Gastroesophageal sphincter (tissue), 4 donors: ENCODE measurements at places on chromosomes 2 and 18.

DNA sequence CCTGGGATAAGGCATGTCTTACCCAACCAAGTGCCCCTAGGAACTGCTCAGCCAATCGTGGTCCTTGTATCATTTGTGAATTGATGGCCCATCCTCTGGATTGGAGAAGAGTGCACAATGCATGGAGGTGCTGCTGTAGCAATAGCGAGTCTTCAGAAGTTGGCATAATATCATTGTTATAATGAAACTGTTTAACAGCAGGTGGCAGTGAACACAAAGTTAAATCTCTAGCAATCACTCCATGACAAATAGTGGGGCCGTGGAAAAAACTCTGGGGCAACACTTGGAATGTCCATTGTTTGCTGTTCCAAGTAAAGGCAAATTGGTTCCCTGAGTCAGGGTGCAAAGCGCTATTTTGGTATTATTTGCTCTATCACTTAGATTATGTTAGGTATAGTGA lies 11.4 kb downstream of the REG1A start:
- no peak for ATAC-seq

- ATAC-seq = no peak
Observed at GRCh38 chr18:6591491-6591890, 138.0 kb upstream of the ARHGAP28 start.

GRCh38 chr2:149738767-149739166 lies 151.2 kb upstream of the MMADHC start:
- ATAC-seq = no peak

GRCh38 chr2:172931256-172931894 lies 144.3 kb upstream of the MAP3K20 start:
- peak; percentile 57 for ATAC-seq

GRCh38 chr2:11416186-11416585 lies 49.8 kb downstream of the E2F6 start:
- no peak for ATAC-seq

- ATAC-seq = no peak
Observed at GRCh38 chr2:39476524-39476923, 39.4 kb upstream of the MAP4K3 start.

GRCh38 chr2:130371723-130372054 lies 15.8 kb downstream of the PTPN18 start:
- peak; percentile 23 for ATAC-seq

DNA sequence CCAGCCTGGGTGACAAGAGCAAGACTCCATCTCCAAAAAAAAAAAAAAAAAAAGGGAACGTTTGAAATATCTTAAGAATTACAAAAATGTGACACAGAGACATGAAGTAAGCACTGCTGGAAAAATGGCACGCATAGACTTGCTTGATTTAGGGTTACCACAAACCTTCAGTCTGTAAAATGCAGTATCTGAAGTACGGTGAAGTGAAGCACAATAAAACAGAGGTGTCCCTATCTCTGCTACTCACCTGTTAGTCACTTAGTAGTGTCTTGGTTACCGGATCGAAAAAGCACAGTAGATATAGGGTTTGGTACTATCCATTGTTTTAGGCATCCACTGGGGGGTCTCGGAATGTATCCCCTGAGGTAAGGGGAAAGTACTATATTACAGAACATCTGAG lies 11.6 kb upstream of the GREB1L start:
- ATAC-seq = no peak

GRCh38 chr18:32530947-32531651 lies 60.4 kb upstream of the GAREM1 start:
- ATAC-seq = no peak
